AML-193 (cell line): ENCODE measurements at places on chromosomes 1 and 21.

- peak; percentile 61 for DNase-seq
Measured at GRCh38 chr1:182143825-182144645, 82.5 kb upstream of the ZNF648 start.

- DNase-seq = no peak
Measured at GRCh38 chr21:41786509-41786987, 19.7 kb upstream of the RIPK4 start.

DNA sequence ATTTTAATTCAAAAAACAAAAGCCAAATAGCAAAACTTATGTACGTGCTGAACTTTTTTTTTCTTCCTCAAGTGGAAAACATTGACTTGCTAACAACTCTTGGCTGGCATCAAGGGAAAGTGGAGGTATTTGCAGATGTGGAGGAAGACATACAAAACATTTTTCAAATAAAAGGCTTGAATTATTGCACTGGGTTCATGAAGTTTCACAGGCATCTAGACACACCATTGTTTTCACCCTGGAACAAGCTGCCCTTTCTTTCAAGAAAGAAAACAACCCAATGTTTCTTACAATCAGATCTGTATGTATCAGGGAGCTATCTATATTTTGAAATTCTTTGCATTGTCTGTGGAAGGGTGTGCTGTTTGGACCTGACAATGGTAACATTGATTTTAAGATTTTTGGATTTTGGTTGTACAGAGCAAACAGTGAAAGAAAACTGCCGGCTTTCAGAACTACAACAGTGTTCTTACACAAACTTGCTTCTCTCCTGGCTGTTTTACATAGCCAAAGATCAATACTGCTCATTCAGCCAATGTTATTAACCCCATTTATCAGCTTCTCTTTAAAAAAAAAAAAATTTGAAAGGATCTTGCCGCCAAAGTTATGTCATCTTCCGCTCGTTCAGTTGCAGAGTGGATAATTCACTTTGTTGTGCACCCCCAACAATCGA is 187.7 kb upstream of the FOXD3 start:
- DNase-seq = no peak

- no peak for DNase-seq
Measured at GRCh38 chr1:32496127-32496526, 31.3 kb downstream of the ZBTB8B start.

GRCh38 chr1:67771152-67771551 is 62.1 kb downstream of the GNG12 start:
- DNase-seq = no peak

- DNase-seq = no peak
Measured at GRCh38 chr1:151221616-151222015, 23.3 kb downstream of the PIP5K1A start.

DNA sequence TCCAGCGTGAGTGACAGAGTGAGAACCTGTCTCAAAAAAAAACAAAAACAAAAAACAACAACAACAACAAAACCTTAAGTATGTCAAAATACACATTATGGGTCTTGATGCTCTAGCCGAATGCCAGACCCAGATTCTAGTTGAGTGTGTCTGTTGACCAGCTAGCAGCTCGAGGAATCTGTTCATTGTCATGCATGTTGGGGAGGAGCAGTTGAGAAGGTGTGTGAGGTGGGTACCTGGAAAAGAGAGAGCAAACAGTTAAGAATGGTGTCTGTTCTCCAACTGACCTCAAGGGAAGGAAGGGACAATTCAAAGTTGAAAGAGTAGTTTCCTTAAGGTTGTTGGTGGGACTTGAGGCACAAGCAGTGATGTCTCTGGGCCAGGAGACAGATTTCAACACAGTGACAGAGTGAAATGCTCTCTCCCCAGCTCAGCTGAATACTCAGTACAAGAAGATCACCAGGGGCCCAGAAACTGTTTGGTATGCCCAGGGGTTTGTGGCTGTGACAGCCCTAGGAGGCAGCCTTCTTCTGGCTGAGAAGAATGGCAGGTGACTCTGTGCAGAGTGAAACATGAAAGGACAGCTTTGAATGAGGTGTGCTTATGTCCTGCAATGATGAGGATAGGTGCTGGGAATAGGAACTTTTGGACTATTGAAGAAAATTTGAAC is 14.4 kb upstream of the POU2F1 start:
- DNase-seq = no peak

- DNase-seq = no peak
Measured at GRCh38 chr1:81453367-81453703, 347.4 kb upstream of the ADGRL2 start.

DNA sequence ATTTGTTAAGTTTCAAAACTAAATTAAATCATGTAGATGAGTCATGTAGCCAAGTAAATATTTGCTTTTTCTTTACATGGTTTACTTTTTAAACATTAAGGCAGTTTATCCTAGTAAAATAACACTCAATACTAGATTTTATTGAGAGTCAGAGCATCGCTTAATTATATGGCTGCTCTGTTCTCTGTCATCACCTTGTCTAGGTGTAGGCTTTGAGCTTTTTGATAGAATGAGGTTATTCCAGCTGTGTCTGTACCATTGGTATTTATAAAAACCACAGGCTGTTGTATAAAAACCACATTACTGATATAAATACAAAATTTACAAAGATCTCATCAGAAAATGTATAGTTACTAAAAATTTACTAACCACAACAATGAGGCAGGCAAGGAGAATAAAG is 42.5 kb upstream of the GPR52 start:
- DNase-seq = no peak

GRCh38 chr1:169163059-169163458 is 56.6 kb downstream of the ATP1B1 start:
- no peak for DNase-seq

DNA sequence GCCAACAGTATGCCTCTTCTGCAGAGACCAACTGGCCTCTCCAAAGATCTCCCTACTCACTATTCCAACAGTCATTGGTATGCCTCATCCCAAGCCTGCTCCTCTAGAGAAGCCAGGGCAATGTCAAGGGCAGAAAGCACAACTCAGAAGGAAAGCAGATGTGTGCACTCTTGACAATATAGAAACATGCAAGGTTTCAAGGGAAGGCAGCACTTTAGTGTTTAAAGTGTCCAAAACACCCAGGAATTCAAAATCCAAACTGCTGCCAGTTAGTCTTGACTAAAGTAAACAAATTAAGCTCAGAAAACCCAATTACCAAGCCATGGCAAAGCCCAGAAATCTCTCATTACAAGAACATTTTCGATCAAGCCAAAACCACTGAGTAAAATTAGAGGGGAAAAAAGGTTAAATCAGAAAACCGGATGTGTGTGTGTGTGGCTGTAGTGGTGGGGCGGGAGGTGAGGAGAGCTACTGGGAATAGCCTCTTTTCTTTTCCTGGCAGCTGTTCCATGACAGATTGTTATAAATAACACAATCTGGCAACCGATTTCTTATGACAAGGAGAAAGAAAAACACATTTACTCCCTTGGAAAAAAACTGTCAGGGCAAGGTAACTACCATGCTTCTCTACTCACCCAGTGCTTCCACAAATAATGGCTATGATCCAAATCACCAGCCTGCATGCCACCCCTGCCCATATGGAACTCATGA is 39.2 kb downstream of the EIF2B3 start:
- DNase-seq = no peak

DNA sequence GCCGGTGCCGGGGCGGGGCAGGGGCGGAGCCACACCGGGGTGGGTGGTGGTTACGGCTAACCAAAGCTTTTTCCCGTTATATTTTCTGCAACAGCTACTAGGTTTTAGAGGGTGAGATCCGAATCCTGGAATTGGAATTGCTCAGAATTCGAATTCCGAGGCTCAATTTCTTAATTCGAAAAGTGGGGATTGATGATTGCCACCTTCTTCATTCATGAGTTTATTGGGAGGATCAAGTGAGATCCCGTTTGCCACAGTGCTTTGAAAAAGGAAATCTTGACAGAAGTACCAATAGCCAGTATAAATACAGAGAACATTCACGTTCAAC is 207 bp upstream of the SVBP start:
- no peak for DNase-seq

GRCh38 chr21:33151941-33152731 is 77.6 kb upstream of the IFNAR2 start:
- no peak for DNase-seq

DNA sequence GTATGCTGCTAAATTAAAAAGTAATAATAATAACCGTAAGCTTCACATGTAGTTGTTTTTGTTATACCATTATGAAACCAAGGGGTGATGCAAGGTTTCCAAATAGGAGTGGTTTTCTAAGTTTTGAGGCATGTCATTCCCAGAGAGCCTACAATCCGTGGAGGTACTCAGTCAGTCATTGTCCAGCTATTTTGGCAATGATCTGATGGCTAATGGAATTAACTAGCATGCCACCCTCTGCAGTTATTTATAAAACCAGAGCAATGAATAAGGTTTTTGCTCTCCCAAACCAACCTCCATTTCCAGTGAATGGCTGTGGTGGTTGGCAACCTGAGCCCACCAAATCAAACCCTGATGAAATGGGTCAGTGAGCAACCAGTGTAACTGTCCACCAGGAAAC is 106.4 kb downstream of the TBX15 start:
- no peak for DNase-seq

DNA sequence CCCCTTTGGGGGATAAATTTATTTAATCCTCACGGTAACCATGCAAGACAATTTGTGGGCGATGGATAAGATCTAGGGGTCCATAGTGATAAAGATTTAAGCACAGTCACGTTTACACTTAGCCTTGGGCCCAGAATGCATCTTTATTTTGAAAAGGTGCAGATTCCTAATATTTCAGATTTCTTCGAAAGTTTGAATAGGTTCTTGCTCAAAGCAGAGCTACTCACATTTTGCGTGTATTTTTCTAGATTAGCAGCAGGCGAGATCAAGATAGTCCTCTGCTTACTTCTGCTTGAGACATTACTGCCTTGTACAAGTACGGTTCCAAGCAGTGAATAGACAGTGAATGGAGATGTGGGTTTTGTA is 647 bp downstream of the TSEN15 start:
- no peak for DNase-seq

DNA sequence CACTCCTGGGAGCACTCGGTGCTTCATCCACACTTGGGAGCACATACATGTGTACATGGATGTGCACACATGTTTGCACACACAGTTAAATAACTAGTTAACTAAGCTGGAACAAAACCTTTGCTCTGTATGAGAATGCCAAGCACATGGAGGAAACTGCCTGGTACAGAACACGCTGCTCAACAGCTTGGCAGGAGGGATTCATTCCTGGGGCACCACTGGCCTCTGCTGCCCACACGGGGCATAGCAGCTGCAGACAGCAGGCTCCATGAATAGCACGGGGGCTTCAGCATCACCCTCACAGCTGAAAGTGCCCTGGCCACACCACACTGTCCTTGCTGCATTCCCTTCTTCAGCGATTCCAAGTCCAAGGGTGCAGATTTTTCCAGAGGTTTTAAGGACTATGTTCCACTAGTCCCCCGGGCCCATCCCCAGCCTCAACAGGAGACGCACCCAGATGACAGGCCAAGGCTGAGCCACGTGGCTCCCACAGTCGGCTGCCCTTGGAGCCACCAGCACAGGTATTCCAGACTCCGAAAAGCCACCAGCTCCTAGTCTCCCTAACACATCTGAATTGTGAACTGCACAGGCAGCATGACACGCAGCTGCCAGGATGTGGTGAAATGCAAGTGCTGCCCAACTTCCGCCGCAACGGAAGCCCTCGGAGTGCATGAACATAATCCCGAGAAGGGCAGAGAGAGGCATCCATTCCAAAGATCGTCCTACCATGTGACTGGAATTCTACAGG is 16.9 kb downstream of the NPHP4 start:
- DNase-seq = peak; percentile 15

DNA sequence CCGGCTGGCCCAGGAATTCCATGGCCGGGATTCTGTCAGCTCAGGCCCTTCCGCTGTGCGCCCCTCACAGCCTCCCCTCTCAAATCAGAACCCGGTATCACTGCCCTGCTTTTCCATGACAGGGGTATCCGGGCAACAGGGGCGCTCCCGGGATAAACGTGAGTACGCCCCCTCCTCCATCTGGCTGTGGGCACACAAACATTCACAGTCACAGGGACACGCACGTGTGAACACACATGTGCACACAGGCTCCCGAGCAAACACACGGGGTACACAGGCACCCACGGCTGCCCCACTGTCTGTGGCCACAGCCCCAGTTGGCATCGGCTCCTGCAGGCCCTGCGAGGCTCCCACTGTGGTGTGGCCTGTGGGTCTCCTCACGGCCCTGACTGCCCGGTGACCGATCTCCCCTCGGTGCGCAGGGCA is 16.7 kb downstream of the COL6A1 start:
- DNase-seq = no peak

- DNase-seq = no peak
Measured at GRCh38 chr1:15211424-15211823, 35.6 kb upstream of the FHAD1 start.

DNA sequence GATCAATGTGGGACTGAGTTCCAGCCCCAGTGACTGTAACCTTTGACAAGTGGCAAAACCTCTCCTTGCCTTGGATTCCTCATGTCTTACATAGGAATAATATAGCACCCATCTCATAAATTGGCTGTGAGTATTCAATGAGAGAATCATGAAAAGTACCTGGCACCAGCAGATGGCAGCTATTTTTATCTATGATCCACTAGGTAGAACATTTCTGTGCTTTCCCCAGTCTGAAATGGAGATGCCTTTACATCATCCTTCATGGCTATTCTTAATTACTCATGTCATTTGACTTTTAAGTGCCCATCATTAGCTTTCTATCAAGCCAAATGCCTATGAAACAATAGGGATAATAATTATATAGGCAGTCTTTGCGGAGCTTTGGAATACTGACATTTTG is 130.1 kb downstream of the TGFB2 start:
- DNase-seq = no peak

DNA sequence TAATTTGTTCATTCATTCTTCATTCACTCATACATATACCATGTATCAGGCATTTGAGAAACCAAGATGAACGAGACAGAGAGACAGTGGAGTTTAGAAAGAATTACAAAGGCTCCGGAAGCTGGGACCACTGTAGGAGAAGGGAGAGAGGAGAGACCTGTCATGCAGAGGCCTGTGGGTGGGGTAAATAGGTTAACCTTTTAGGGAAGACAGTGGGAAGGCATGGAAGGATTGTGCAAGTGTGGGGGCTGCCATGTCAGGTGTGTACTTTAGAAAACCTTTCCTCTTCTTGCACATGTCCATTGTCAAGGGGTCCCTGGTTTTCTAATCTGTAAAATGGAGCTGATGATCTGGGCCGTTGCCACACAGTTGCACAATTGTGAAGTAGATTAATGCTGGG is 44.2 kb upstream of the POU3F1 start:
- DNase-seq = no peak

GRCh38 chr21:44923480-44924084 is 2.9 kb upstream of the ITGB2 start:
- peak; percentile 70 for DNase-seq
